ENCODE measurements at places on chromosomes 11 and 22.
A peak's percentile ranks its signal among the peaks of the same experiment; 100 is the strongest.

- no peak for DNase-seq
Measured at GRCh38 chr11:123231777-123232176, 36.7 kb upstream of the CLMP start.

- no peak for DNase-seq
Measured at GRCh38 chr11:2471804-2472096, 26.9 kb downstream of the KCNQ1 start.

GRCh38 chr22:26524870-26525269, 12.6 kb upstream of the TFIP11 start:
- no peak for DNase-seq

GRCh38 chr11:48081151-48082010, 101.0 kb downstream of the PTPRJ start:
- DNase-seq, result peak; percentile 74

DNA sequence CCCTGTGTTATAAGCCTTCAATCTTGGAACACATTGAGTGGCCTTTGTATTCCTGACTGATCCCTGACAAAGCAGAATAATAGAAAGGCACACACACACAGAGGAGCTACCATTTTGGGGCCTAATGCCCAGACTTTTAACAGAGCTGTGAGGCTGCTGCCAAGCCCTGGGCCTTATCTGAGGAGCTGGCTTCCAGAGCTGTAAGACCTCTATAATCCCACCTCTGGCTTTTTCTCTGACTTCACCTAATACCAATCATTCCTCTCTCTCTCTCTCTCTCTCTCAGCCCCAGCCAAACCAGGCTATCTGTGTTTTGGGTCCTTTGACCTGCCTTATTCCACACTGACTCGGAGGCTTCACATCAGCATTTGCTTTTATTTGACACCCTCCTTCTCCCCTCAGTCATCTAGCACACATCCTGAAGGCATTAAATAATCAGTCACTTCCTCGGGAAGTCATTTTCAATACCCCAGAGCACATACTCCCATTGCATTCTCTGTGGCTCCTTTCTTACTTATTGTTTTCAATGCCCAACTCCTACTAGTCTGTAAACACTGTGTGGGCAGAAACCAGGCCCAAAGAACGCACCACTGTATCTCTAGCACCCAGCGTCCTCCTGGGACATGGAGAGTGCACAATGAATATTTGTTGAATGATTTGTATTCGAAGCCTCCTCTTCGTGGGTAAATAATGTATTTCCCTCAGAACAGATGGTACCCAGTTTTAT, 21.2 kb upstream of the TRIM44 start:
- no peak for DNase-seq

DNA sequence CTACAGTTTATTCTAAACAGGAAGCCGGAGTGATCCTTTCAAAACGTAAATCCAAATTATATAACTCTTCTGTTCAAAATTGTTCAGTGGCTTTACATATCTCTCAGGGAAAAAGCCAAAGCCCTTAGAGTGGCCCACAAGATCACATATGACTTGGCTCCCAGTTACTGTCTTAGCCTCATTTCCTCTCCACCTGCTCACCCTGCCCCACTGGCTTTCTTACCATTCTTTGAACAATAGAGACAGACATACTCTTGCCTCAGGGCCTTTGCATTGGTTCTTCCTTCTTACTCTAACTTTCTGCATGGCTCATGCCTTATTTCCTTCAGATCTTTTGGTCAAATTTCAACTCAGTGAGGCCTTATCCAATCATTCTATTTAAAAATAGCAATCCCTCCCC, 52.1 kb downstream of the STIM1 start:
- DNase-seq, result no peak

- no peak for DNase-seq
Measured at GRCh38 chr22:40679249-40679963, at the start of gene MCHR1. TSS of gene MCHR1 (plus strand) at chr22:40679484. CDS start at chr22:40679653, 169 bp downstream.

DNA sequence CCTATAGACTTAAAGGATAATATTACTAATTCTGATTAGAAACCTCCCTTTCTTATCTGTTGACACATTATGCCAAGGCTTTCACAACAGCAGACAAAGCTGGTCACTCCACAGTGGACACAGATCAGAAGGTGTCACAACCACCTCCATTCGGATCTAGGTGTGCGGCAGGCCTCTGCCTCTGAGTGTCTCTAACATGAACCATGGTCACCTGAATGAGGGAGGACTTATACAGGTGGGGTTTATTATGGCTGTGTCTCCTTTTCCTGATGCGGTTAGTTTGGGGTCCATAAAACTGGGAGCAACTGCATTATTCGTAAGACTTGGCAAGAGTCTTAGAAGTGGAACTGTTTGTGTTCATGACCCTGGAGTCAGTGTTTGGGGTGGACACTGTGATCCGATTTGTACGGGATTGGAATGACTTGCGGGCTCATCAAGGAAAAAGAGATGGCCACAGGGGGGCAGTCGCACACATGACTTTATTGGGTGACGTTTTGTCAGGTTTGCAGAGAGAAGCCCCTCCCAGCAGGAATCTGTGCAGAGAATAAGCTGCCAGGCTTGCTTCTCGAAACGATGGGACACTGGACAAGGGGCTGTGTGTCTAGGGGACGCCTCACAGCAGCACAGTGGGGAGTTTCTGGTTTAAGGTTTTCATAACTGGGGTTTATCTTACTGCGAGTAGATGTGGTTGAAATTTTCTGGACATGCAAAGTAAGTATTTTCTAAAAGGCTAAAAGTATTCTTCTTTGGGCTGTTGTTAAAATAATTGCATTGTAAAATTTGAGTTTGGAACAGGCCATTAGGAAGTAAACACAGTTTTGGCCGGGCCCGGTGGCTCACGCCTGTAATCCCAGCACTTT, 90.6 kb downstream of the GAB4 start:
- DNase-seq, result peak; percentile 26

DNA sequence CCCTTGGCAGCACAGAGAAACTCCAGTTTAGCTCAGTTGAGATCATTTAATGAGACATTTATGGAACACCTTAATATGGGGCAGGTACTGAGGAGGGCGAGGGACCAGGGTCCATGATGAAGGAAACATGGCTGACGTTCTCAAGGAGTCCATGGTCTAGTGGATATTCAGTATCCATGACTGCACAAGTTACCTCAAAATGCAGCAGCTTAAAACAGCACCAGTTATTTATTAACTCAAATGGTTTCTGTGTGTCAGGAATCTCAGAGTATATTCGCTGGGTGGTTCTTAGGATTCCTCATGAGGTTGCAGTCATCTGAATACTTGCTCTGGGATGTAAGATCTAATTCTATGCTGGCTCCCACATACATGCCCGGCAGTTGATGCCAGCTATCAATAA, 346.8 kb downstream of the LARGE1 start:
- no peak for DNase-seq

Measured in LHCN-M2 (cell line).